ENCODE measurements at places on chromosomes 6 and 20. TPM values are rescaled to one million over a fixed set of nuclear protein-coding genes. Genes with fewer than 3 reads are reported as not detected.

The HCK gene
- total RNA-seq: 10.2 TPM

The PLEKHG1 gene
- total RNA-seq: 52.2 TPM

The GPLD1 gene
- total RNA-seq: not detected

The TCP11 gene
- total RNA-seq: not detected

The OLIG3 gene
- not detected for total RNA-seq

The ROS1 gene
- 0.18 TPM for total RNA-seq

The SHLD1 gene
- 13.8 TPM for total RNA-seq

The GJA10 gene
- not detected for total RNA-seq

The ULBP3 gene
- total RNA-seq: not detected

The MUC22 gene
- not detected for total RNA-seq

The BNIP5 gene
- total RNA-seq: 35.4 TPM

The RXRB gene
- 56.7 TPM for total RNA-seq

The RAD21L1 gene
- not detected for total RNA-seq

The ENPP4 gene
- 4.1 TPM for total RNA-seq

The LCA5 gene
- total RNA-seq: 5.0 TPM
